ENCODE measurements at places on chromosomes 3 and 15.
A peak's percentile ranks its signal among the peaks of the same experiment; 100 is the strongest.

DNA sequence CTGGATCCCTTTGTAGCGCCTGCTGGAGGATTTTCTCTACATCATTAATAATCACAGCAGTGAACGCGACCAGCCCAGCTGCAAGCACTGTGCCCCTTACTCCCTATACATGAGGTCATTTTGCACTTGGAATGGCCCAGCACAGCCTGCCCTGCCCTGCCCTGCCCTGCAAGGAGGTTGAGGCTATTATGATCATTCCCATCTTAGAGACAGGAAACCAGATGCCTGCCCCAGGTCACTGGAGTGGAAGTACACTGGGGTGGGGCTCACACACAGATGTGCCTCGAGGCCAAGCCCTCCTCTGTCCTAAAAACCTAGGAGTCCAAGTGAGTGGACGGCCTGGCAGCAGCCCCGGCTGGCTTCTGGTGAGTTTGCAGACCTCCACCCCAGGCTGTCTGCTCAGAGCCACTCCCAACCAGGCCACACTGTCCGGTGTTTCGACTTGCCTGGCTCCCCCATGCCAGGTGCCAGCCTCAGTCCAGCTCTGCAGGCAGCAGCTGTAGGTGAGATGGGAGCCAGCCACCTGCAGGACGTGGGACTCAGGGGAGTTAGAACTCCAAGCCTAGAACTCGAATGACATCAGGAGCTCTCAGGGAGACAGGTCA lies 30.4 kb upstream of the SEC61A1 start:
- DNase-seq = no peak

DNA sequence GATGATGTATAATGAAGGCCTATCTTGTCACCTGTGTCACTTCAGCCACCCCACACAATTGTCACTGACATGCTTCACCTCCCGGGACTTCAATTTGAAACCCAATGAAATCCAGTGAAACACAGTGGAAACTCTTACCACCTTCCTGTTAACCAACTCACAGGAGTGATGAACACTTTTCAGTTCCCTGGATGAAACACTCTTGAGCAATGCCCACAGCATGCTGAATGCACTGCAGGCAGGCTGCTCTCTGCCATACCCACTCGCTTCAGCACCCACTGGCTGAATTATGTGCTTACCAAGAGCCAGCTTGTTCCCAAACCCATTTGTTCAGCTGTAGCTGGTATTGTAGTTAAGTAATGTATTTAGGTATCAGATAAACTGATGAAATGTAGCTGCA lies 47.0 kb downstream of the MAP2K1 start:
- no peak for DNase-seq

- no peak for DNase-seq
Observed at GRCh38 chr3:69786854-69787253, 47.6 kb downstream of the MITF start.

DNA sequence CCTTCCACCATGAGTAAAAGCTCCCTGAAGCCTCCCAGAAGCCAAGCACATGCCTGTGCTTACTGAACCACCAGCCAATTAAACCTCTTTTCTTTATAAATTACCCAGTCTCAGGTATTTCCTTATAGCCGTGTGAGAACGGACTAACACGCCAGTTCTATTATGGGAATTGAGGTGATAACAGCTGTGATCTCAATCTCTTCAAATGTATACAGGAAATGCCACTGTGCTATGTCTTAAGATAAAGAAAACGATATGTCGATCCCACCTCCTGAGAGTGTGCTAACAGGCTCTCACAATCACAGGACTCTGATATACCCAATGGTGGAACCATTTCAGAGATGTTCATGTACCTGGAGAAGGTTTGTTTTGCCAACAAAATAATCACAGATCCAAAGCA lies 26.2 kb downstream of the CHSY1 start:
- DNase-seq = no peak

DNA sequence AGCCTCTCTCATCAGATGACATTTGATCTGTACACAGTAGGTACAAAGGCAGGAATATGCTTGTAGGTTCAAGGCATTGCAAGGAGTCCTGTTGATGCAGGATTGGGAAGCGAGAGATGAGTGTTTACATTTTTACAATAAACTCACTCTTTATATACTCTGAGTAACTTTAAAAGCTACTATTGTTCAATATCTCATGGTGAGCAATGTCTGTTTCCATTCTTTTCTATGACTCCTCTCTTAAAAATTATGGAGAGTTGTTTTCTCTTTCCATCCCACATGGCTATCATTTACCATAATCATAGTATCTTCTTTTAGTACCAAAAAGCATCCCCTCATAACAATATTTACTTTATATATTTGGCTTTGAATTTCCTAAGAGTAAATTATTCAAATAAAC lies 314.0 kb upstream of the CDIN1 start:
- no peak for DNase-seq

GRCh38 chr3:99720985-99721632 lies 82.7 kb downstream of the COL8A1 start:
- DNase-seq = no peak

DNA sequence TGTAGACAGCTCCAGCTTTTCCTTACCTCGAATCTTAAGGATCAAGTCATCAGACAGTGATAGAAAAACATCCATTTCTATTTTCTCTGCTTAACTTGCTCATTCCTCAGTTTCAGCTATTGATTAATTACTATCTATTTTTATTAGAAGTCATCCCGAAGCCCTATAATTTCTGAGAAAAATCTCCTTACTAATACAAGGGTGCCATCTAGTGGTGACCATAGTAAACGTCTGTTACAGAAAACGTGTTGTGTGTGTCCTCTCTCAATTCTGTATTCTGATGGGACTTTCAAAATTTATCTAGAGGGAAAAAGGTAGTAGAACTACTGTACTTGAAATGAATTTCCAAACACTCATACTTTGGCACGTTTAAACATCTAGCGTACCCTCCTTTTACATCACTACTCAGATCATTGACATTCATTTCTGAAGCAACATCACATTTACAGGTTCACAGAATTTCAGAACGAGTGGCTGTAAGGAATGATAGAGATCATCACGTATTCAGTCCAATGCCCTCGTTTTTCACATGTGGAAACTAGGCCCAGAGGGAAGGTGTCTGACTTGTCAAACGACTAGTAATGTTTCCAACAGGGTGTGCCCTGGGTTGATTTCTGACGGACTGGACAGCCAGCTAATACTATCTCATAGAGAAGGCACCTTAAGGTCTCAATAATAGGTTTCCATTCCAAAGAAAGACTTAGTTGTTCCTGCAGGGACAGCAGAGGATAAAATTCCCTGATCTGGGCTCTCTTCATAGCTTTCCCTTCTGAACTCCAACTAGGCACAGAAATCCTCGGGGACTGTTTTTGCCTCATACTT lies 25.6 kb downstream of the HACD2 start:
- no peak for DNase-seq

DNA sequence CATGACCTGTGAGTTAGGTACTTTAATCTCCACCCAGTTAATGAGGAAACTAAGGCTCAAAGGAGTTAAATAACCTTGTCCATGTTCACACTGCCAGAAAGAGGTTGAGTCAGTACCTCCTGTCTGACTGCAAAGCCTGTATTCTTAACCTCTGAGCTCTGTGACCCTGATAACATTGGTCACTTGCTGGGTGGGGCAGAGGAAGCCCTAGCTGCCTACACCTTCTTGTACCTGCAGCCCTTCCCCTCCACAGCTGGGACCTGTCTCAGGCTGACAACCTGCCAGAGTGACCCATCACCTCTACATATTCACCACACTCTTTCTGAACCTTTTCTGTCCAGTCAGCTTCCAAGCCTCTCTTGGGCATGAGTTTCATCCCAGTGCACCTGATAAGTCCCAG lies 106.1 kb upstream of the HES1 start:
- DNase-seq = no peak

DNA sequence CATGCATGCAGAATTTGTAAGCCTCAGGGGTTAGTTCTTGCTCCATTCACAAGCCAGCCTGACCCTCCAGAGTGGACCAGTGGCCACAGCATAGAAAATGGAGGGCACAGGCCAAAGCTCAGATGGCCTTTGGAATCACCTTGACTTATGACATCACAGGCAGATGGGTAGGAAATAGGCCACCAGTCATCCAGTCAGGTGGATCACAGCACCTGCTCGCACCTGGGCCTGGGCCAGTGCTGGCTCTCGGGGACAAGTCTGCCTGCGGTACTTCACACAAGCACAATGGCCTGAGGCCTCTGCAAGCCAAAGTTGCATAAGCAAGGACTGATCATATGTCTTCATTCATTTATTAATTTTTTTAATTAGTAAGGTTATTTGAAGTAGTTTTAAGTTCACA lies 39.3 kb downstream of the PPCDC start:
- no peak for DNase-seq

GRCh38 chr3:58585005-58585786 lies 8.0 kb upstream of the FAM107A start:
- DNase-seq = no peak

GRCh38 chr3:37501571-37502313 lies 327.4 kb upstream of the LRRFIP2 start:
- no peak for DNase-seq

DNA sequence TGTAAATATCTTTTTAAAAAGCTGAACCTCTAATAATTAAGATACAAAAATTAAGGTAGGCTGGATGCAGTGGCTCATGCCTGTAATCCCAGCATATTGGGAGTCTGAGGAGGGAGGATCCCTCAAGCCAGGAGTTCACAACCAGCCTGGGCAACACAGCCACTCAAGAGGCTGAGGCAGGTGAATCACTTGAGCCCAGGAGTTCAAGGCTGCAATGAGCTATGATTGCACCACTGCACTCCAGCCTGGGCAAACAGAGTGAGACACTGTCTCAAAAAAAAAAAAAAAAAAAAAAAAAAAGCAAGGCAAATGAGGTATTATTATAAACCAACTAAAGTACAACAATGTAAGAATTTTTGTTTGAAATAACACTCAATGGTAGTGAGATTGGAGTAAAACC lies 47.6 kb downstream of the EFHB start:
- DNase-seq = no peak

DNA sequence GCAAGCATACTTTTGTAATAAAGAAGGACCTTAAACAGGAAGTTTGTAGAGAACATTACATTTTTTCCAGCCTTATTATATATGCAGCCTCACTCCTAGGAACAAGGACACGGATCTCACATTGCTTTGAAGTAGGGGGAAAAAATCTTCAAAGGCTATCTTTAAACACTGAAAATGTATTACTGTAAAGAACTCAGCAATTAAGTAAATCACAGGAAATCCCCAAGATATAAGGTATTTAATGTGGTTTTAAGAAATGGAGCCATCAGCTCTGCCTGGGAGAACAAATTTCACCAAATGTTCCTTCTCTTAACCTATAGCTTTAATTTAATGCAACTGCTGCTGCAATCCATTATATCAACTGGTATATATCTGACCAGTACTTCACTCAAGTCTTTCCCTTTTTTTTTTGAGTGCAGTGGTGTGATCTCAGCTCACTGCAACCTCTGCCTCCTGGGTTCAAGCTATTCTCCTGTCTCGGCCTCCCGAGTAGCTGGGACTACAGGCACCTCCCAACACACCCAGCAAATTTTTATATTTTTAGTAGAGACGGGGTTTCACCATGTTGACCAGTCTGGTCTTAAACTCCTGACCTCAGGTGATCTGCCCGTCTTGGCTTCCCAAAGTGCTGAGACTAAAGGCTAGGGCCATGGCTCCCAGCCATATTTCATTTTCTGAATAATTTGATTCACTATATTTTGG lies 2.8 kb downstream of the BTLA start:
- no peak for DNase-seq

GRCh38 chr3:184230603-184231528 lies 1.5 kb downstream of the VWA5B2 start:
- DNase-seq = no peak

DNA sequence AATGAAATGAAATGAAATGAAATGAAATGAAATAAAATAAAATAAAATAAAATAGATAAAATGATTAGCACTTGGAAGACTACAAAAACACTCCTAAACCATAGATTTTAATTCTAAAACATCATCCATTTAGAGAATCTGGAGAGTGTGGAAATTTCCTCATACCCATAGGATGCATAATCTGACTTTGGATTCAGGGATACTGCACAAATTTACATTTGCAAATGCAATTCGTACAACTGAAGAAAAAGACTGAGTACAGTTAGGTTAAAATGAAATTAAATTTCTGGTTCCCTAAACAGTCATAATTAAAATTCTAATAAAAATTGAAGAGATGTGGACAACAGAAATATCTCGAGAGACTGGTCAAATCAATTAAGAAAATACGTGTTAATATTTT lies 122.9 kb downstream of the TMCC1 start:
- no peak for DNase-seq

DNA sequence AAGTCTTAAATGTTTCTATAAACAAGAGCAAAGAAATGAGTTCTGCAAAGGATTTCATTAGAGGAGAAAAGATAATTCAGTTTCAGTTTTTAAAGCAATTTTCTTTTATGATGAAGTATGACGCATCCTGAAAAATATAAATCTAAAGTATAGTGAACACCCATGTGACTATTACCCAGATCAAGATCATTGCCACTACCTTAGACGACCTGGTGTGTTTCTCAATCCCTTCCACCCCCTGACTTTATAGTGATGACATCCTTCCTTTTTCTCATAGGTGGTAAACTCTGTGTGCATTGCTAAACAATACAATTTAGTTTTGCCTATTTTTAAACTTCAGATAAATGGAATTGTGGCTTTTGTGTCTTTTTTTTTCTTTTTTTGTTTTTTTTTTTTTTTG lies 8.4 kb downstream of the STT3B start:
- no peak for DNase-seq

DNA sequence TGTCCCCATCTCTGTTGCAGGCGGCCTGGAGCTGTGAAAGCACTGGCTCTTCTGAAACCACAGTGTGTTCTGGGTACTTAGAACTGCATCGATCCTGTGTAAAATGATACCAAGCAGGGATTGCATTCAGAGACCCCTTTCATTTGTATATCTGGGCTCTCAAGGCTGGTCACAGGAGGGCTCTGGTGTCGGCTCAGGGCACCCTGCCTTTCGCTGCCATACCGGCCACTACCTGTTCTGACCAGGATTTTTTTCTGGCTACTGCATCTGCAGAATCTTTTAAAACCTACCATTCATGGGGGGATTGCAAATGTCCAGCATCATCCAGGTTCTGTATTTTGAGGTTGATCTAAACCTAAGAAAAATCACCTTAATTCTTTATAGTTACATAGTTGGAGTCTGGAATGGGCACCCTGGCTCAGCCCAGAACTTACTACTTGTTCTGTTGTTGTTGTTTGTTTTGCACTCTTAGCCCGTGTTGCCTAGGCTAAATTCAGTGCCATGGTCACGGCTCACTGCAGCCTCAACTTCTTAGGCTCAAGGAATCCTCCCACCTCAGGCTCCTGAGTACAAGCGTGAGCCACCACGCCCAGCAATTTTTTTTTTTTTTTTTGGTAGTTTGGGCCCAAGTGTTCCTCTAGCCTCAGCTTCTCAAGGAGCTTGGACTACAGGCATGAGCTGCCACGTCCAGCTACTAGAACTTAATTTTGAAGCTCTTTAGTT lies 52.7 kb downstream of the TRIM71 start:
- no peak for DNase-seq

DNA sequence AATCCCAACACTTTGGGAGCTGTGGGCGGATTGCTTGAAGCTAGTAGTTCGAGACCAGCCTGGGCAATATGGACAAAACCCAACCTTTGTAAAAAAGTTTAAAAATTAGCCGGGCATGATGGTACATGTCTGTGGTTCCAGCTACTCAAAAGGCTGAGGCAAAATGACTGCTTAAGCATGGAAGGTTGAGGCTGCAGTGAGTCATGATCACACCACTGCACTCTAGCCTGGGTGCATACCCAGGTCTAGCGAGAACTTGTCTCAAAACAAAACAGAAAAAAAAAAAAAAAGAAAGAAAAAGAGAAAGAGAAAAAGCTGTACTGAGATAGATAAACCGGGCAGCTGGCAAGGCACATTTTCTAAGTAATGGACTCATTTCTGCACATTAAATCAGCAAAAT lies 10.6 kb downstream of the ARPP19 start:
- peak; percentile 2 for DNase-seq

GRCh38 chr15:98787936-98788757 lies 139.8 kb downstream of the IGF1R start:
- no peak for DNase-seq
